ENCODE measurements at places on chromosomes 11 and 22.

DNA sequence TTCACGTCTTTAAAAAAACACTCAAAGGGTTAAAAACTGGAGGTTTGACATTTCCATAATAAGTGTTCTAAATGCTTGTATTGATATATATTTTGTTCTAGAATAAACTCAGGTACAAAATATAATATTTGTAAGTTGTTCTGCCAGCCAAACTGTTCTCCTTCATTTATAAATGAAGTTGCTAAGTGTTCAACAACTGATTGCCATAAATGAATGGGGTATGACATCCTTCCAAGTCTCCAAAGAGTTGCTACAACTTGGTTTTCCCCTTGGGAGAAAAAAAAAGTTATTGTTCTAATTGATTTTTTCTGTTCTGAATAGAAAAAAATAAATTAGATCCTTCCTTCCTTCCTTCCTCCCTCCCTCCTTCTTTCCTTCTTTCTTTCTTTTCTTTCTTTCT lies 65.4 kb upstream of the BLID start:
- no peak for DNase-seq

GRCh38 chr11:111456859-111457730 lies 55.1 kb downstream of the BTG4 start:
- DNase-seq = no peak

DNA sequence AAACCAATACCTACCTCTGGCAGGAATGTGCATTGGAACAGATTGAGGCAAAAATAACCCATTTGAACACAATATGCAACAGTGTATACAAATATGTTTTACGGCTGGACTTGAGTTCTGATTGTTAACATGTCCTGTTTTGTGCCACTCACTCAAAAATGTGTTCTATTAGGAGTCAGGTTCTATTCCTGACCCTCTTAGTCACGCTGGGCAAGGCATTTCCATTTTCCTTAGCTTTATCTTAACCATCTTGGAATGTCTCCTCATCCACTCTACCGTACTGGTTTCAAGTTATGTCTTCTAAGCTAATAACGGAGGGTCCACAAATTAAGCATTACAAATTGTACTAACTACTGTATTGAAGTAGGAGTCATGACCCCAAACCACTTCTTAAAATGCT lies 78.6 kb downstream of the MAML2 start:
- no peak for DNase-seq

GRCh38 chr11:71222318-71223080 lies 29.9 kb downstream of the SHANK2 start:
- DNase-seq = no peak

- DNase-seq = no peak
Measured at GRCh38 chr11:7690648-7691047, 15.6 kb downstream of the OVCH2 start.

GRCh38 chr11:32316232-32316631 lies 119.1 kb downstream of the WT1 start:
- no peak for DNase-seq

- no peak for DNase-seq
Measured at GRCh38 chr11:35148163-35148837, 9.3 kb downstream of the CD44 start.

- no peak for DNase-seq
Measured at GRCh38 chr11:61310749-61311148, 15.6 kb upstream of the VWCE start.

GRCh38 chr11:112780351-112781087 lies 180.7 kb upstream of the NCAM1 start:
- DNase-seq = no peak

DNA sequence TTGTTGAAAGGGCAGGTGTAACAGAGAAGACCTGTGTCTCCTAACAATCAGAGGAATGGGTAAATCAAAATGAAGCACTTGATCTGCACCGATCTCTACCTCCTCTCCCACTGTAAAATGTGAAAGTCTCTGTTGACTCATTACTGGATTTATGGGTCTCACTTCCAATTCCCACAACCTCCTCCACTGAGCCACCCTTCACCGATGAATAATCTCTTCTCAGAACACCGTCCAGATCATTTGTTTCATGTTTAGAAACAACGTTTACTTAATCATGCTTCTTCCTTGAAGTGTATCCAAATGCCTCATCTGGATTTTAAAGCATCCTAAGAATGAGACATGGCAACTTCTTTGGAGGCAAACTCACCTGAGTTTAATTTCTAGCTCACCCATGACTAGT lies 643.6 kb downstream of the ETS1 start:
- no peak for DNase-seq

DNA sequence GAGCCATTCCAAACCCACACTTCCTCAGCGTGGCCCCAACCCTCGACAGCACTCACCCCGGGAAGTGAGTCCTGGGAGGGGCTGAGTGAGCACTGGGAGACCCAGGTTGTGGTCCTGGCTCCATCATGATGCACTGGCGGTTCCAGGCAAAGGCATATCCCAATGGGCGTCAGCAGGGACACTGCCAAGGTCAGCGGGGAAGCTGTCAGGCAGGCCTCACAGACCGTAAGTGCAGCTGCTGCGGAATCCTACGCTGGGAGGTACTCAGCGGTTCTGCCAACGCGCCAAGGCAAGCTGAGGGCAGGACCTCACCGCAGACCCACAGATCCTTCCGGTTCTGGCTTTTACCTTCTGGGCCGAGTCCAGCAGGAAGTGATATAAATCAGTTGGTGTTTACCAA lies 1.4 kb upstream of the GAL3ST1 start:
- no peak for DNase-seq

DNA sequence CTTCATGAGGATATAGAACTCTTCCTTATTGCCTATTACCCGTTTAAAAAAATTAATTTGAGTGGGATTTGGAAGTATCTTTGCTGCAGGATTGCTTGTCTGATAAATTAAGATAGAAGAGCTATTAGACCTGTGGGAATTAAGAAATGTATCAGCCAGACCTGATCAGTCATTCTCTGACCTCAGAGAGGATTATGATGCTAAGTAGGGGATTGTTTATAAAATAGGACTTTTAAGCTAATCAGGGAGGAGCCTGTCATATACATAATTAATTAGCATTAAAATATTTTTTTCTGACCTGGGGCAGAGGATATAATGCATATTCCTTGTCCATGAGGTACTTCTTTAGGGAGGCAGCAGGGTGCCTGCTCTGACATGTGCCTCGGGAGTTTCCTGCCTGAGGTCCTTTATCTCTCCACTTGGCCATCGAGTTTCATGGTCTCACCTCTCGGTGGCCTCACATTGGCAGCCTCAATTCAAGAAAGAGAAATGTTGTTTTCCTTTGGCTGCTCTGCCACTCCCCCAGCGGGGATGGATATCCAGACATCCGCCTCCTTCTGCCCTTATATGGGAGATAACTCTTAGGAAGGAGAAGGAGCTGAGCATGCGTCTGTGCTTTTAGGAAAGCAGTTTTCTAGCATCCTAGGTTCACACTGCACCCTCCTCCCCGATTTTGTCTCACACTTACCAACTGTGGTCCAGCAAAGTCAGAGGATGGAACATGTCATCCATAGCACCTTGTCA lies 41.1 kb downstream of the DIXDC1 start:
- DNase-seq = no peak

GRCh38 chr22:28297504-28297903 lies 378.4 kb upstream of the PITPNB start:
- DNase-seq = no peak

GRCh38 chr11:60887556-60887955 lies 18.8 kb downstream of the PRPF19 start:
- DNase-seq = no peak

GRCh38 chr22:31326877-31327276 lies 19.3 kb downstream of the PATZ1 start:
- no peak for DNase-seq

- DNase-seq = no peak
Measured at GRCh38 chr22:20586403-20586745, 79.0 kb downstream of the MED15 start.

All from stimulated activated CD8-positive, alpha-beta memory T cell treated with anti-CD3 and anti-CD28 coated beads, Interleukin-2, amount 100 ng/mL, for 1 hour (primary cell).